ENCODE measurements at places on chromosomes 1 and 21. TPM values are rescaled to one million over a fixed set of nuclear protein-coding genes. Genes with fewer than 3 reads are reported as not detected.

Gene NBPF6
- polyA plus RNA-seq = not detected

Gene RAP1GAP
- polyA plus RNA-seq = not detected

Gene FCGR1A
- polyA plus RNA-seq = not detected

Gene RRP1B
- 10.2 TPM for polyA plus RNA-seq

Gene OR2L8
- polyA plus RNA-seq = not detected

Gene ADAMTS5
- not detected for polyA plus RNA-seq

Gene SV2A
- not detected for polyA plus RNA-seq

Gene SLAMF8
- 17.1 TPM for polyA plus RNA-seq

Gene LCE1A
- polyA plus RNA-seq = not detected

Gene AMIGO1
- polyA plus RNA-seq = 12.5 TPM

Gene TNNT2
- not detected for polyA plus RNA-seq

Gene REN
- not detected for polyA plus RNA-seq

Gene TMEM269
- polyA plus RNA-seq = not detected

Data from immature natural killer cell (primary cell).